ENCODE measurements at places on chromosomes 11 and 22.

- DNase-seq, result no peak
These were observed 129.4 kb upstream of the PAX6 start for GRCh38 chr11:31940371-31941037.

GRCh38 chr11:122701143-122701542 lies 45.6 kb downstream of the UBASH3B start:
- DNase-seq, result no peak

GRCh38 chr11:17906436-17906835 lies 106.4 kb downstream of the SERGEF start:
- no peak for DNase-seq

GRCh38 chr11:128511712-128512111 lies 75.6 kb downstream of the ETS1 start:
- no peak for DNase-seq

- DNase-seq, result no peak
These were observed 35.2 kb downstream of the FAT3 start for GRCh38 chr11:92259861-92260260.

DNA sequence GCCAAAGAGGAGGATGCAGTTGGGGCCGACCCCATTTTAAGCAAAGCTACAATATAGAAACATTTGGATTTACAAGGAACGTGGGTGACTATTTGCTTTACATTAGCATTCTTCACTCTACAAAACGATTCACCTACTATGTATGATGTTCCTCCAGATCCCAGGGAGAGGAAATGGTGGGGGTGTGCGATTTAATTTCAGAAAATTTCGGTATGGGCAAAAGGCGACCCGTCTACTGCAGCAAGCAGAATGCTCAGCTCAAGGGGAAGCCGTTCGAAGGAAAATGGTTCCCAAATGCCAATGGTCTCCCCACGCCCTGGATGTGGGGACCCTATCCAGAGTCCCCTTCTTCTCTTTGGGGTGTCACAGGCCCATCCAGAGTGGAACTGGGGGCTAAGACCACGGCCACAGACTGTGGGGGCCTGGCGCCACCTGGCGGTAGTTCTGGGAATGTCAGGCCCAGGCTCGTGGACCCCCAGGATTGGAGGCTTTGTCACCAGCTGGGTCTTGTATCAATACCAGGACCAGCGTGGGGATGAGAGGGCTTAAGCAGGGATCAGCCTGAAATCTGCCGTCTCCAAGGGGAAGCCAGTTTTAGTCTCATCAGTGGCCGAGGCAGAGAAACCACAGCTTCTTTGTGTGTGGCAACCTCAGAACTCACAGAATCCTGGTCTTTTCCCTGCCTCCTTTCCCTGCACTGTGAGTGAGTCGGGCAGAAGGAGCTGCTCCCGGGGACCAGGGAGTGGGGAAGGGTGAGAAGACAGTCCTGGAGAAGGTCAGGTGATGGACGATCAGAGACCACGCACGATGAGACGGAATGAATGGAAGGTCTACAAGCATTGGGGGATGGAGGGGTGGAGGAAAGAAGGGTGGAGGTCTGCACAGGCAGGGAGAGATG lies 8.4 kb downstream of the LRRC10B start:
- peak; percentile 93 for DNase-seq

- DNase-seq, result no peak
These were observed 21.2 kb upstream of the PSMA1 start for GRCh38 chr11:14541192-14541947.

GRCh38 chr22:29012101-29012433 lies 49.6 kb downstream of the C22orf31 start:
- no peak for DNase-seq

DNA sequence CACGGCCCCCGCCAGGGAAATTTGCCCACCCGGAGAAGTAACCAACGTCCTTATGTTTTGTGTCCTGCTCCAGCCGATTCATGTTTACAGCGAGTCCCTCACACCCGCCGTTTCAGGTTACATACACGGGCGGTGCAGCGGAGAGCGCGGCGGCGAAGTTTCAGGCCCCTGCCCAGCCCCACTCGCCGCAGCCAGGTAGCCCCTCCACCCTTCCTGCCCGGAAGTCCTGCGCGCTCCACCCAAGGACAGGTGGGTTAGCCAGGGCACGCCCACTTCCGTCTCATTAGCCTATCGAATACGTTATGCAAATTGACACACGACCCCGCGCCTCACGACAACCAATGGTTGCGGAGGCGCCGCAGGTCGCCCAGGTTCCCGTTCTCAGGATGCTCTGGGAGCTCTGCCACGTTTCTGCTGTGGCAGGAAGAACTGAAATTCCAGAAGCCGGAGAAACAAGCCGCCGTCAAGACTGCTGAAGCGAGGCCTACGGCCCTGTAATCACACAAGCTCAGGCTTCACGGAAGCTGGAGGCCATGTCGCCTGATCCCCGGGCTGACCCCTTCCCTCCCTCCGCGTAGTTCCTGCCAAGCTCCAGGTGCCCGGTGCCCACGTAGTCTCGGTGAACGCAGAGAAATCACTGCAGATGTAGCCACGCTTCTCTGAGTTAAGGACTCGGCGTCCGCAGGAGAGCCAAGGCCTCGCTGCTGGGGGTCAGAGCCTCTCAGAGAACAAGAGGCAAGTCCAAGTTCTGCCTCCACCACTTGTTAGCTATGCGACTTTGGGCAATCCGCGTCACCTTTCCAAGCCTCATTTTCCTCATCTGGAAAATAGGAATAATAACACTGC lies 22.4 kb upstream of the MYH9 start:
- peak; percentile 76 for DNase-seq

DNA sequence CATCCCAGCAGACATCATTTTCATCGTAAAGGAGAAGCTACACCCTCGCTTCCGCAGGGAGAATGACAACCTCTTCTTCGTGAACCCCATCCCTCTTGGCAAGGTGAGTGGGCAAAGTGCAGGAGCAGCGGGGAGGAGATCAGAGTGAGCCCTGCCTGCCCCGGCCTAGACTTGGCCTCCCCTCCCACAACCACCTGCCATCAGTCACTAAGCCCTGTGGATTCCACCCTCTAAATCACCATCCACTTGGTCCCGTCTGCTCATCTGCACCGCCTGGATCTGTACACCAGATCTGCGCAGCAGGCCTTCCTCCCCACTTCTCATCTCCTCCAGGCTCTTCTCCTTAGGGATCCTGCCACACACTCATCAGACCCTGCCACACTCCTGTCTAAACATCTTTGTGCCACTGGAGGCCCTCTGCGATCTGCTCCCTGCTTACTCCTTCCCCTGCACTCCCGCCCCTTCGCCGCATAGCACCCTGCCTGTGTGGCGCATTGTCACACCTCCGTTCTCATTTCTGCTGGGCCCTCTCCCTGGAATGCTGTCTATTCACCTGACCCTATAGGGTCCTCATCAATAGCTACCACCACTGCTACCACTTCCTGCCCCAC lies 14.2 kb downstream of the UCP2 start:
- no peak for DNase-seq

- no peak for DNase-seq
These were observed 27.4 kb downstream of the RRAS2 start for GRCh38 chr11:14331476-14332136.

GRCh38 chr11:121109916-121110586 lies 9.0 kb downstream of the TECTA start:
- DNase-seq, result no peak

DNA sequence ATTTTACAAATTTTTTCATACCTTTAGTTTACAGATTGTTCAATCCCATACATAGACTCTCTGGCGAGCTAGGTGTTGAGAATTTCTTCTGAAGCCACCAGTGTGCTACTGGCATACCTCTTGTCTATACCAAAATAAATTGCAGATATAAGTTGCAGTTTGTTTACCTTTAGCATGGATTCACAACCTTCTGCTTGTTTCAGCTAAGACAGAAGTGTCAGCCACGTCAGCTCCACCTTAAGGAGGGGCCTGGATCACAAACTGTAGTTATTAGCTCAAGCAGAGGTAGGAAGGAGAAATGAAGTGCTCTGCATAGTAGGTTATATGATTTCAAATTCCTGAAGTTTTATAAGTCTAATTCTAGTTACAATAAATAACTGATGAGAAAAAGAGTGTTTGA lies at the start of gene NXPE4:
NXPE4 (minus strand) TSS at position 216 of the 400 bp plus-strand sequence. CDS start 1,027 bp downstream, outside the sequence.
- no peak for DNase-seq

GRCh38 chr22:30270832-30271231 lies 4.2 kb upstream of the OSM start:
- no peak for DNase-seq

DNA sequence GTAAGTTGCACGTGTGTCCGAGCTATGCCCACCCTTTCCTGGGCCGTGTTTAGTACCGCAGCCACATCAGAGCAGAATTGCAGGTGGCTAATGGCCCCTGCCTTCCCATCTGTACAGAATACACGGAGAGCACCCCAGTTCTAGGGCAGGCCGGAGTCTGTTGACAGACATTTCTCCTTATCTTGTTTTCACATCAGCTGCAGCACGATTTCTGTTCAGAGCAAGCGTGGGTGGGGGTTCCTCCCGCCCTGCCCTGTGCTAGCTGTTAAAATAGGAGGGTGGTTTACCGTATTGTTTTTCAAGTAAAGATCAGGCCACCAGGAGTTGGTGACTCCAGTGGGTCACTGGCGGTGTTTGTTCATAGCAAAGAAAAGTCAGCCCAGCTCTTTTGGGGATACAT lies 41.1 kb downstream of the UBASH3B start:
- DNase-seq, result peak; percentile 78

DNA sequence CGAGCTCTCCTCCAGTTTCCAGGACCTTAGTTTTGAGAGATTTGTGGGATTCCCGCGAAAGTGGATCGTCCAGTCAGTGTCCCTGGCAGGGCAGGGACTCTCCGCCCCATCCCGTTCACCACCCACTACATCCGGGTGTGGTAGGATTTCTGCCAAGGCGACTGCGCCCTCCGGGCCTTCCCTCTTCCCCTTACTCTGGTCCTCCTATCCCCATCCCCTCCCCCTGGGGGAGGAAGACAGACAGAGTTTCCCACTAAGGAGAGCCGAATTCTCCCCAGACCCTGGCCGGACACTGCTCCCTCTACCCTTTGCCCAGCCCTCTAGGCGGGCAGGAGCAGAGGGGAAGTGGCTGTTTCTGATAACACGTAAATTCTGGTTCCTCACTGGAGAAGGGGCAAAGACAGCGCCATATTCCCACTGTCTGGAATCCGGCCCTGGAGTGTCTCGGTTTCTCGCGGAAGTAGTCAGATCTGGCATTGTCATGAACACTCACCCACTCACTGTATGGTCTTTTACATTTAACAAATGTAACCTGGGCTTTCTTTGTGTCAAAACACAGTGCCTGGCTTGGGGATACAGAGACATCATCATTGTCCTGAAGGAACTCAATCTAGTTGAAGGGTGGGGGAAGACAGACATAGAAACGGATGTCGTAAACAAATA lies 1.1 kb upstream of the NECTIN1 start:
- DNase-seq, result no peak

DNA sequence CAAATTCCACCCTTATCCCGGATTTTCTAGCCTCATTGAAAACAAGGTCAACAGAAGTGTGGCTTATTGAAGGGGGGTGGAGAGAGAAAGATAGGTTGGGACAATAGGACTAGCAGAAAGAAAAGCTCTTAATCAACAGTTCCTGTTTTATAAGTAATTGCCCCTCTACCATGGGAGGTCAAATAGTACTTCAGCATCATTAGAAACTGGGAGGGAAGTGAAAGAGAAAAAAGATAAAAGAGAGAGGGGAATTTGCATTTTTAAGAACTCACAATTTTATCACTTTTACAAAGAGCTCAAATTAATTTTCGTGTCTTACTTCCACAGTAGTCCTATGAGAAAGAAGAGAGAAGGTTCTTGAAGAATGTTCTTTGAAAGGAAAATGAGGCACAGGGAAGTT lies 89.2 kb downstream of the AMOTL1 start:
- DNase-seq, result no peak

- no peak for DNase-seq
These were observed 47.3 kb downstream of the PPFIA1 start for GRCh38 chr11:70317581-70318305.

- DNase-seq, result no peak
These were observed 316.0 kb downstream of the ETS1 start for GRCh38 chr11:128271401-128271800.

- DNase-seq, result peak; percentile 30
These were observed 1084.9 kb downstream of the BRD1 start for GRCh38 chr22:48742556-48743343.

GRCh38 chr22:23856721-23857605 lies 712 bp upstream of the SLC2A11 start:
- DNase-seq, result peak; percentile 76

DNA sequence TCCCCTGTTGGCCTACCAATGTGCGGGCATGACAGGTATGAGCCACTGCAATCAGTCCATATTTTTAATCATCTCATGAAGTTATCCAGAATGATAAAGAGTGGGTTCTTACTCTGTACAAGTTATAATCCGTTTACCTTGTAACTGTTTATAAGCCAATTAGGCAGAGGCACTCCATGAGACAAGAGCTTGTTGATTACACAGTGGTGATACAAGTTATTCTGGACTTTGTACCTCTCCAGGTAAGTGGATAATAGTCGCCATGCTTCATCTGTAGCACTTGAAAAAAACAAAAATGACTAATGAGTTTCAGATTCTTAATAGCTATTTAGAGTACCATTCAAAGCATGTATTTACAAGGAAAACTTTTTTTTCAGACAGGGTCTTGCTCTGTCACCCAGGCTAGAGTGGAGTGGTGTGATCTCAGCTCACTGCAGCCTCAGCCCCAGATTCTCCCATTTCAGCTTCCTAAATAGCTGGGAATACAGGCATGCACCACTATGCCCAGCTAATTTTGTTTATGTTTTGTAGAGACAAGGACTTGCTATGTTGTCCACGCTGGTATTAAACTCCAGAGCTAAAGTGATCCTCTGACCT lies 17.7 kb upstream of the FNBP4 start:
- no peak for DNase-seq

DNA sequence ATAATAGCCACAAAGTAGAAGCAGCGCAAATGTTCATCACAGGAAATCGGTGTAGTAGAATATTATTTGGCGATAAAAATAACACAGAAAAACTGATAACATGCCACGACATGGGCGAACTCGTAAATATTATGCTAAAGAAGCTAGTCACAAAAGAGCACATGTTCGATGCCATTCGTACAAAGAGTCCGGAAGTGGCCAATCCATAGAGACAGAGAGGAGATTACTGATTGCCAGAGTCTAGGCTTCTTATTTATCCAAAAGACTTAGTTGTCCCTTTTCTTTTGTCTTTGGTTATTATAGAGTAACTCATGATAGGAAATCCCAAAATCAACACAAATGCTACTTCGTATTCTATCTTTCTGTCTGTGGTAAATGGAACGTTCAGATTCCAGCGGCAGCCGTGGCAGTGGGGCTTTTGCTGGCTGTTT lies 56.5 kb downstream of the MED15 start:
- DNase-seq, result no peak

- no peak for DNase-seq
These were observed 103.2 kb upstream of the GALNT18 start for GRCh38 chr11:11724994-11725393.

- peak; percentile 87 for DNase-seq
These were observed 111.2 kb downstream of the MRTFA start for GRCh38 chr22:40525250-40525884.

- DNase-seq, result no peak
These were observed 21.4 kb downstream of the TMPRSS6 start for GRCh38 chr22:37088108-37088605.

- peak; percentile 87 for DNase-seq
These were observed 3.4 kb downstream of the TIMM10 start for GRCh38 chr11:57527056-57527631.

GRCh38 chr11:11740073-11740702 lies 101.6 kb upstream of the USP47 start:
- DNase-seq, result no peak

- no peak for DNase-seq
These were observed 25.9 kb downstream of the ALG12 start for GRCh38 chr22:49892226-49892899.

GRCh38 chr11:72336163-72336562 lies 92.2 kb upstream of the PHOX2A start:
- DNase-seq, result no peak

- DNase-seq, result no peak
These were observed 64.4 kb downstream of the NAV2 start for GRCh38 chr11:19777039-19777376.

Measured in activated CD8-positive, alpha-beta memory T cell treated with anti-CD3 and anti-CD28 coated beads, Interleukin-2, amount 50 U/mL, for 48 hours (primary cell).